ENCODE measurements at places on chromosomes 12 and 14.

DNA sequence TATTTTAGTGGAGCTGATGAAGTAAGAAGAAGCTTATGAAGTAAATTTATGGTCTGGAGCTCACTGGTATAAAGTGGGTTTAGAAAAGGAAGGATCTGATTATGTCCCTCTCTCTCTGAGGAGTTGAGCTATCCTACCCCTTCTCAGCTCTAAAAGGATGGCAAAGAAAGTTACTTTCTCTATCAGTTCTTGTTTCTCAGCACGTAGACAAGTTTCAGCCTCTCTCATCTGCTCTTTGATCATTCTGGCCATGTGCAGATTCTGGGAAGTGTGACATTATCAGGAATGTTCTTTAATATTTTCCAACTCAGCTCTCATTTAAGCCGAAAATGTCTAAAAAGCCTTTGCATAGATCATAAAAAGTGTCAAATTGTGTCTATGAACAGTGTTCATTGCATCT, 5.8 kb upstream of the EGLN3 start:
- DNase-seq: no peak

DNA sequence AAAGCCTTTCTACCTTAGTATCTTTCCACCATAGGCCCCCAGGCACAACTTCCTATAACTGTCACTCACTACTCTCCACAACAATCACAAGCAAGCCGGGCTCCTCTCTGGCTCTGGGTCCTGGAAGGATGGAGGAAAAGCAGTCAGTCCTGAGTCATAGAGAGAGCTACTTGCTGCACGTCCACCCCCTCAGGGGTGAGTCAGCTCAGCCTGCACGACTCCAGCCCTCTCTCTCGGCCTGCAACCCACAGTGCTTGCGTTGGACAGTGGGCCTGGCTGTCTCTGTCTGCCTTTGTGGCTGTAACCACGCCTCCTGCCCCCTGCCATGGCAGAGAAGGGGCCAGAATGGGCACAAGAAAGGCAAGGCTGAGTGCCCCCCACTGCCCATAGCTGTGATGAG, 154.1 kb upstream of the FKBP4 start:
- DNase-seq: peak; percentile 30

- no peak for DNase-seq
Measured at GRCh38 chr12:96186607-96187301, 7.4 kb upstream of the ELK3 start.

GRCh38 chr14:91509083-91509877, 830 bp downstream of the PPP4R3A start:
- no peak for DNase-seq

DNA sequence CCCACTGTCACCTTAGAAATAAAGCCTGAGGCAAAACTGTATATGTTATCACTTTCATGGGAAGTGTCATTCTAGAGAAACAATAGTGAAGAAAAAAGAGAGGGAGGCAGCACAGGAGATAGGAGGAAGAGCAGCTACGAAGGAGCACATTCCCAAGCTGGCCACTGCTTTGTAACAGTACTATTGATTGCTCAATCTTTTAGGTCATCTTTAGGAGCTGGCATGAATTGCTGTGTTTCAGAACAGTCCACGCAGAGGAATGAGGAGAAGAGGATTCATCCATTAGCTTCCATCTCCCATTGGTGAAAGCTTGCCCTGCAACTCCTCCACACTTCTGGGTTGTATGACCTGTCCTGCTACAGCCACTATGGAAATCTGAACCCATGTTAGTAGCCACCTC, 372.5 kb upstream of the DDHD1 start:
- DNase-seq: no peak

GRCh38 chr14:38213001-38213400, 5.3 kb downstream of the SSTR1 start:
- no peak for DNase-seq

GRCh38 chr12:24746006-24746671, 202.8 kb downstream of the BCAT1 start:
- no peak for DNase-seq
